Neural crest cell (in vitro differentiated cells): ENCODE measurements at places on chromosomes 5 and 9.

- no peak for DNase-seq
Observed at GRCh38 chr9:69500896-69501295, 171.3 kb downstream of the APBA1 start.

DNA sequence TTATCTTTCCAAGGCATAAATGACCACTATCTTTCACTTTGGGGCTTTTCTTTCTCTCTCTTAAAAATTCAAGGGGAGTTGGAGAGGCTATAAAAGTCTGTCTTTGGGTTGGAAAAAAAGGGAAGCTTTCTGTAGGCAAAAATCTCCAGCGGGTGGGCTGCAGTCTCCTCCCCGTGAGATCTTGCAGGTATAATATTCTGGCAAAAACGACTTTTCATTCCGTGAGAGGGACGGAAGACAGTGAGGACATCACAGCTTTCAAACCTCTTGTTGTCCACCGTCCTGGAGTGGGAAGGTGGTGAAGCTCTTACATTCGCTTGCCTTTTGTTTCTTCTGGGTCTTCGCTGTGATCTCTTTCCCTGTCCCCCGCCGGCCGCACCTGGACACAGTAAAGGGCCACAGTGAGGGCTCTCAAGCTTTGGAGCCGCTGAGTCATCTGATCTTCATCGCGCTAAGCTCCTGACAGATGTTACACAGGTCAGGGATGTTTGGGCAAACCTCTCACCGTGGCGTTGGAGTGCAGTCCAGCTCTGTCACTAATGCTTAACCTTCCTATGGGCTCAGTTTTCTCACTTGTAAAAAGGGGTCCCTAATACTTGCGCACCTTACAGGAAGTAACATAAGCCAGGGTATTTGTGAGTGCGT is 61.9 kb upstream of the MEGF10 start:
- no peak for DNase-seq

DNA sequence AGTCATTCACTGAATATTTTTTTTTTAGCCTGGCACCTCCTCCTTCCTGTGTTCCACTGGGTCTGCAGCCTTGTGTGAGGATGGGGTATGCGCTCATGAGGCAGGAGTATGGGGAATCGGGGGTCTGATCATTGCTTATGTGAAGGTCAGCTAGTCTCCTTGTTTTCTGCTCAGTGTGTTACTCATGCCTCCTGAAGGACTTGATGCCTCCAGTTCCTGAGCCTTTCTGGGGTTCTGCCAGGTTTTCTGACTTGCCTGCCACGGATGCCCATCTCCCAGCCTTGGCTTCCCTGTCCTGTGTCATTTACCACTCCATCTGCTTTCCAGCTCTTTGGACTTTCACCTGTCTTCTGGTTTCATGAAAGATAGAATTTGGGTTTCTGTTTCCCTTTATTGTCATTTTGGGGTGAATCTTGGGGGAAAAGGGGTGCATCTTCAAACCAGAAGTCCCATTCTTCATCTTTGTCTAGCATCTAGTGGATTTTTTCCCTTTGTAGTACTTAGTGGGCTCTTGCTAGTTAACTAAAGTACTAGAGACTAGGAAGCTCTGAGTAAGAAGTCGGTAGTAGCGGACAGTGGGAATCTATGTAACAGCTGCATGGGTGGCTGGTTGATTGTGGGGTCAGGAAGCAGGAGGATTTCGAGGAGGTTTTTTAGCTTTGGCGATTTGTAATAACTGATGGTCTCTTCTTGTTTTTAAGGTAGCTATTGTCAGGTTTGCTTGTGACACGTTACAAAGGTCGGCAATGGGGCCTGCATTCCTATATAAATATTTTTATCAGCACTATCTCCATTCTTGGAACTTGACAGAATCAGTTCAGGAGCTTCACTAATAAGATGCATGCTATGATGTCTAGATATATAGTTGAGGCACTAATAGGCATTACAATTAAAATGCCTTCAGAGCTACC is 8.2 kb downstream of the OTULIN start:
- DNase-seq = no peak

DNA sequence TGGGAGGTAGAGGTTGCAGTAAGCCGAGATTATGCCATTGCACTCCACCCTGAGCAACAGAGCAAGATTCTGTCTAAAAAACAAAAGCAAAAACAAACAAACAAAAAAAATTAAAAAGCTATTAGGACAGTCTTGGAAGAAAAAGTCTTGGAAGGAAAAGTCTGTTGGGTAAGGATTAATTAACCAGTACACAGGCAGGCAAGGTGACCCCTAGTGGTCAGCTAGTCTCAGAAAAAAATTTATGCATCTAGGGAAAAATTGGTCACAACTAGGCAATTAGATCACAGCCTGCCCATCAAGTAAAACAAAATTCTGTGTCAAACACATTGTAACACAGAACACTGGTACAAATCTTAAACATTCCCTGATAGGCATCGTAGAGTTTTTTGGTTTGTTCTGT is 6.7 kb upstream of the ANKRD18B start:
- DNase-seq = no peak

DNA sequence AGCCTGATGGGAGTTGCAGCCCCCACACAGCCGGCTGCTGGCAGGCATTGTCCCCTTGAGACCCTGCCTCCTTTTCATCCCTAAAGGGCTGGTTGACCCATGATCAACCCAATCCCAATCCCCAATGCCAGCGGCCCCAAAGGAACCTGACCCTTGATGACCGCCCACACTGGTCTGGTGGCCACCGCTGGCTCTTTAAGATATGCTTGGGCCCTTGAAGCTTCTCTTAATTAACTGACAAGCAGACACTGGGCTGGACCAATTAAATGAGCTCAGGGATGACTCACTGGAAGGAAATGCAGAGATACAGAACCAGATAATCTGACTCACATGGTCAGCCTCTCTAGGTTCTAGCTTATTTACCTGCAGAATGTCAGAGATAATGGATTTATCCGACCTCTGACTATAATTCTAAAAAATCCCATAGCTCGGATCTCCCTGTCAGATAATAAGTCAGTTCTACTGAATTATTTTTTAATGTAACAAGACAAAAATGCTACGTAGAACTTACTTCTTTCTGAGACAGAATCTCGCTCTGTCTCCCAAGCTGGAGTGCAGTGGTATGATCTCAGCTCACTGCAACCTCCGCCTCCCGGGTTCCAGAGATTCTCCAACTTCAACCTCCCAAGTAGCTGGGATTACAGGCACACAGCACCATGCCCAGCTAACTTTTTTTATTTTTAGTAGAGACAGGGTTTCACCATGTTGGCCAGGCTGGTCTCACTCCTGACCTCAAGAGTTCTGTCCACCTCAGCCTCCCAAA is 11.1 kb upstream of the MLANA start:
- DNase-seq = no peak

DNA sequence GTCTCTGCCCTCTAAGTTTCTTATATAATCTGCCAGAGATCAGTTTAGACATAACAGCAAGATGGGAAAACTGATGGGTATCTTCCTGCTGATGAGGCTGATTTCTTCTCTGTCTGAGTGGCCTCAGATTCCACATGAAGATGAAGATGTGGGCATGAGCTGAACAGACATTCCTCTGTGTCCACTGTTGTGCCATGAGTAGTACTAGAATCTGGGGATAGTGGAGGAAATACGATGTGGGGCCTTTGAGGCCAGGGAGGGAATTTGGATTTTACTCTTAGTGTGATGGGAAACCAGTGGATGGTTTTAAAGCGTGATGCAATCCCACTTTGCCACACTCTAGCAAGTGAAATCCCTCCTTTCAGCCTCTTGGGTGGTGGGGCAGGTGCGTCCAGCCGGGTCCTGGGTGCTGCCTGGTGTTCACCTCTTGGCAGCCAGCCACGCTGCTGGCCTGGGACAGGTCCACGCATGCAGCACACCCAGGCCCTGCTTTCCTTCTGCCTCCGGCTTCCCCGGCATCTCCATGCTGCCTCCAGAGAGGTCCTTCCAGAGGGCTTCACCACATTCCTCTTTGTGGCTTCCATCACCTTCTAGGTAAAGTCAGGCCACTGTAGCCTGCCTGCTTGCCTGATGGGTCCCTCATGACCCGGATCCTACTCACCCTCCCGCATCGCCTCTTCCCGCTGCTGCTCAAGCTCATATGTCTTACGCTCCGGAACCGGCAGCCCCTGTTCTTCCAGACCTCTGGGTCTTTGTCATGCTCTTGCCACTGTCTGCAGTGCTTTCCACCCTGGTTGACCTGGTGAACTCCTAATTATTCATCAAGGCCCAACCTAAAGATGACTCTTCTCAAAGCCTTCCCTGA is 28.1 kb upstream of the SH3PXD2B start:
- DNase-seq = no peak

DNA sequence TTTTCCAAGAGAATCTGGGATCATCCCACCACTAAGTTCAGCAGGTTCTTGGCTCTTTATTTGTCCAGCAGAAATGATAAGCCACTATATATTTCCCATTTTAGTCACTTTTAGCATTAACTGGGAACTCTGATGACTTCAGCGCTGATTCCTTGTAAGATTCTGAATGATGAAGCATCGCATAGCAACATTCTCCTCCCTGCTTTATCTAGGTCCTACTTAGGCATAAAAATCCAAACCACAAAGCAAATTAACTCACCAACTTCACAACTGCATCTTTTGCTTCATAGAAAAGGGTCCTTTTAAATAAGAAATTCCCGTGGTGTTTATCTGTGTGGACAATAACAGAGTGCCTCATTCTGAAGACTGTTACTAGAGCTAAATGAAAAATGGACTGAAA is 203.9 kb downstream of the SAXO1 start:
- DNase-seq = no peak

DNA sequence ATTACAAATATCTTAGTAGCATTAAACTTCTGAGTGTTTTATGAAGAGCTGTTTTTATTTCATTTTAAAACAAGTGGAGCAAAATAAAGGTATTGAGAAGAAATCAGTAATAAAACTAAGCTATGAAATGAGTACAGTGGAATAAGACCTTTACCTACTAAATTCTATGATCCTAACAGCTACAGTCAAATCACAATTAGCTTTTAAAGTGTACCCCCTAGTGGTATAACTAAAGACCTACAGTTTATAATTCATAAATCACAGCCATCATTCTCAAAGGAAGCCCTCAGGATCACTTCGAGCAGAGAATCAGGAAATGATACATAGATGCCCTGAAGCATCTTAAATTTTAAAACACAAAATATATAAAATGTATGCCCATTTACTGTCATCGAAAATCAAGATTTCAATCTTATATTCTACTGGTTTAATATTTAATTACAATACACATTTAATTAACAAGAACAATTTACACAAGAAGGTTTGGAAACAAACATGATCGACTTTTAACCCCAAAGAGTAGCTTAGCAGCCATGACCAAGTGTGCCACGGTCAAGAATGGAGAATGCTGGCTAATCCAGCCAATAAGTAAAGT is 12.3 kb downstream of the CCNH start:
- DNase-seq = no peak

GRCh38 chr9:91247278-91247677 is 114.4 kb downstream of the AUH start:
- DNase-seq = no peak

DNA sequence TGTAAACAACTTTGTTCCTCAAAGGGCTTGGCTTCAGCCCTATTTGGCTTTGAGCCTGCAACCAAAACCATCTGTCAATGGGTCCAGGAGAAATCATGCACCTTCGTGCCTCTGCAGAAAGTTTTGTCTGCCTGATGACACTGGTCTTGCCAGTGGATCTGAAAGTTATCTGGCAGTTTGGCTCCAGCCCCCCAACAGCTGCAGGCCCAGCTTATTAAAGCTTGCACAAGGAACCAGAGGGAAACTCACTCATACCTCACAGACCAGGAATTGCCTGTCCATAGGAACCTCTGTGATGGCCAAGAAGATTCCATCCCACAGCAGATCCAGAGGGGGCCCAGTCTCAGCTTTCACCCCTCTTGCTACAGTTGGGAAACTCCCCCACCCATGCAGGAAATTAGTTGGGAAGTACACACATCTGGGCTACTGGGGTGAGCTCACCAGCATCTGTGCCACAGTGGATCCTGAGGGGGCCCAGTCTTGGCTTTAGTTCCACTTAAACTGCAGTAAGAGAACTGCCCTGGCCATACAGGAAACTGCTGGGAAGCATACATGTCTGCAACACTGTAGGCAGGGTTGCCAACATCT is 265.5 kb downstream of the GRIA1 start:
- DNase-seq = no peak

DNA sequence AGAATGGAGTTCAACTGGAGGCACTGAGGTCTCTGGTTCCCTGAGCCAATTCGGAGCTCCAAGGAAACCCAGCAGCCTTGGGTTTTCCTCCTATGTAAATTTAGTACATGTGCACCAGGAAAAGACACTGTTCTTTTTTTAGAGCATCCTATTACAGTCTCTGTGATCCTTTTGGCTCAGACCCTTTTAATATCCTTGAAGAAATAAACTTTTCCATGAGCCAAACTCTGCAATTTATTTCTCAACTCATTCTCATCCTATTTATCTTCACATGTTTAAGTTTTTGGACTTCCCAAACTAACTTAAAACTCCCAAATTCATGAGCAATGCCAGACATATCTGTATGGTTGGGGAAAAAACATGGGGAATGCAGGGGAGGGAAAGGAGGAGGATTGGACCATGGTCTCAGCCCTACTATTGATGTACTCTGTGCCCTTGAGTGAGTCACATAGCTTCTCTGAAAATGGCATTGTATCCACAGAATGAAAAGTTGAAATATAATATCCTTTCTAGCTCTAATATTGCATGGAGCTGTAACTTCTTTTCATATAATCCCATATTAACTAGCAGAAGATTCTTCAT is 76.6 kb downstream of the PAPPA start:
- DNase-seq = no peak

- no peak for DNase-seq
Observed at GRCh38 chr9:129964901-129965734, 77.9 kb downstream of the FNBP1 start.

- DNase-seq = no peak
Observed at GRCh38 chr5:107957051-107957450, 286.3 kb upstream of the EFNA5 start.

- no peak for DNase-seq
Observed at GRCh38 chr9:84894859-84895258, 225.3 kb downstream of the NTRK2 start.

DNA sequence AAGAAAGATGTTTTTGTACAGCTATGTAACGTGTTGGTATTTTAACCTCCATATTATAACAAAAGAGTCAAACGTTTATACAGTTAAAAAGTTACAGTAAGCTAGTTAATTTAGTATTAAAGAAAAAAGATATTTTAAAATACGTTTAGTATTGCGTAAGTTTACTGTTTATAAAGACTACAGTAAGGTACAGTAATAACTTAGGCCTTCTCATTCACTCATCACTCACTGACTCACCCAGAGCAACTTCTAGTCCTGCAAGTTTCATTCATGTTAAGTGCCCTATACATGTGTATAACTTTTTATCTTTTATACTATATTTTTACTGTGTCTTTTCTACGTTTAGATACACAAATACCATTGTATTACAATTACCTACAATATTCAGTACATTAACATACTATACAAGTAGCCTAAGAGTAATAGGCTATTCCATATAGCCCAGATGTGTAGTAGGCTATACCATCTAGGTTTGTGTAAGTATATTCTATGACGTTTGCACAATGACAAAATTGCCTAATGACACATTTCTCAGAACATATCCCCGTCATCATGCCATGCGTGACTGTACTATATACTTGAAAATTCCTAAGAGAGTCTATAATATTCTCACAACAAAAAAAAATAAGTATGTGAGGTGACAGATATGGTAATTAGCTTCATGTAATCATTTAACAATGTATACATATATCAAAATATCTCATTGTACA is 33.8 kb downstream of the ERP44 start:
- DNase-seq = no peak
